ENCODE measurements at places on chromosomes 7 and 10.

DNA sequence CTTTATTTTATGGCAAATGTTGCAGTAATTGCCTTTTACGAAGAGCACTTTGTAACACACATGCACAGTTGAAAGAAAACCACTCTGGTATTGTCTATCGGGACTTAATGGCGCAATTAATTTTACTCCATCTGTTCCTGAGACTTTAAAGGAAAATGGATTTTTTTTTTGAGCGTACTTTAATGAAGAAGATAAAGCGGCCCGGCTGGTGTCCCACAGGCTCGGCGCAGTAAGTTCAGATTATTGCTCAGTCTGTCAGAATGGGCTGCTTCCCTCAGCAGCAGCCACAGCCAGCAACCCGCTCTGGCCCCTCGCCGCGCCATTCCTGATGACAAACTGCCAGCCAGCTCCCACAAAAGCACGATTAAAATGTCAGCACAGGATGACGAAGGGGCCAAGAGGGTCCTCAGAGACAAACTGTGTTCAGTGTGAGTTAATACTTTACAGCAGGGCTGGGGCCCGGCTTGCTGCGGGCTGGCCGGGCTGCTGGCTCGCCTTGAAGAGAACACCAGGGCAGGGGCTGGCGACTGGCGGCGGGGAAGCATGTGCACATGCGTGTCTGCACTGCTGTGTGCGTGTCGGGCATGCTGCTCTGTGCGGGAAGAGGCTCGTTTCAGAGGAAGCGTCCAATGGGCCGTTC lies 501.0 kb upstream of the GALNT17 start:
- no peak for DNase-seq

GRCh38 chr7:36379831-36380504 lies 9.7 kb upstream of the ANLN start:
- no peak for DNase-seq

DNA sequence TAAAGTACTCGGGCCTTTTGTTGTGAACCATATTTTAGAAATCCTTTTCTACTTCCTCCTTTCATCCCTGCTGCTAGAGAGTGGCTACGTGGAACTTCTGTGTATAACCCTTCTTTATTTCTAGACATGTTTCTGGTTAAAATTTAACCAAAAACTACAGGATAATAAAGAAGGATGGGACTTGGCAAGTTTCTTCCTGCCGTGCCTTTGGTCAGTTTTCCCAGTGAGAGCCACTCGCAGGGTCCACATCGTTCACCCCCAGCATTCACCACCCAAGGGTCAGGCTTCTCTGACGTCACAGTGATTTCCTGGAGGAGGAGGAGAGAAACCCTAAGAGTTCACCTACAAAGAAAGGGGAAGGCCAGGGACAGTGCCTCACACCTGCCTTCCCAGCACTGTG lies 45.4 kb downstream of the NKX6-2 start:
- no peak for DNase-seq

- no peak for DNase-seq
Observed at GRCh38 chr10:72145657-72146056, 57.3 kb upstream of the SPOCK2 start.

GRCh38 chr10:120503689-120504088 lies 46.7 kb downstream of the PLPP4 start:
- no peak for DNase-seq

Data from T-cell (primary cell).